ENCODE measurements at places on chromosomes 5 and 9. TPM values are rescaled to one million over a fixed set of nuclear protein-coding genes. Genes with fewer than 3 reads are reported as not detected.
A peak's percentile ranks its signal among the peaks of the same experiment; 100 is the strongest.

CDX1 gene
- not detected for total RNA-seq

GRIN3A gene
- not detected for total RNA-seq

GRCh38 chr9:33374634-33375237, 27.6 kb downstream of the AQP7 start:
- DNase-seq: peak; percentile 15

- no peak for DNase-seq
Measured at GRCh38 chr9:107219486-107220077, 63.5 kb upstream of the RAD23B start.

GRCh38 chr5:34626036-34626435, 30.1 kb upstream of the RAI14 start:
- no peak for DNase-seq

Measured in esophagus squamous epithelium (tissue), 5 donors.